ENCODE measurements at places on chromosomes 7 and 10. TPM values are rescaled to one million over a fixed set of nuclear protein-coding genes. Genes with fewer than 3 reads are reported as not detected.

DDC gene
- 1.7 TPM for total RNA-seq

NXPH1 gene
- total RNA-seq: not detected

STOX1 gene
- total RNA-seq: 0.45 TPM

LGI1 gene
- total RNA-seq: not detected

TRPV6 gene
- not detected for total RNA-seq

FKBP6 gene
- total RNA-seq: not detected

SPDYE11 gene
- not detected for total RNA-seq

CABCOCO1 gene
- total RNA-seq: 0.19 TPM

ZNF425 gene
- 1.3 TPM for total RNA-seq

LIPA gene
- 52.0 TPM for total RNA-seq

TRIL gene
- not detected for total RNA-seq

BMPER gene
- 5.4 TPM for total RNA-seq

ZPBP gene
- total RNA-seq: not detected

MBL2 gene
- not detected for total RNA-seq

INMT gene
- total RNA-seq: not detected

TMEM196 gene
- not detected for total RNA-seq

GPR158 gene
- 0.06 TPM for total RNA-seq

GNGT1 gene
- not detected for total RNA-seq

PCLO gene
- 0.82 TPM for total RNA-seq

SCART1 gene
- total RNA-seq: 0.14 TPM

PLEKHS1 gene
- total RNA-seq: 0.06 TPM

SPDYE16 gene
- total RNA-seq: not detected

ERVW-1 gene
- total RNA-seq: not detected

CTAGE8 gene
- total RNA-seq: not detected

MOSPD3 gene
- 18.8 TPM for total RNA-seq

CDNF gene
- 1.1 TPM for total RNA-seq
